WERI-Rb-1 (cell line): ENCODE measurements at places on chromosomes 13 and 19.

- no peak for DNase-seq
These were observed 3.0 kb upstream of the HIPK4 start for GRCh38 chr19:40392894-40393517.

- peak; percentile 58 for DNase-seq
These were observed 19.6 kb upstream of the EPHX3 start for GRCh38 chr19:15251749-15252397.

GRCh38 chr19:2812414-2813234 is 7.0 kb upstream of the ZNF554 start:
- no peak for DNase-seq

DNA sequence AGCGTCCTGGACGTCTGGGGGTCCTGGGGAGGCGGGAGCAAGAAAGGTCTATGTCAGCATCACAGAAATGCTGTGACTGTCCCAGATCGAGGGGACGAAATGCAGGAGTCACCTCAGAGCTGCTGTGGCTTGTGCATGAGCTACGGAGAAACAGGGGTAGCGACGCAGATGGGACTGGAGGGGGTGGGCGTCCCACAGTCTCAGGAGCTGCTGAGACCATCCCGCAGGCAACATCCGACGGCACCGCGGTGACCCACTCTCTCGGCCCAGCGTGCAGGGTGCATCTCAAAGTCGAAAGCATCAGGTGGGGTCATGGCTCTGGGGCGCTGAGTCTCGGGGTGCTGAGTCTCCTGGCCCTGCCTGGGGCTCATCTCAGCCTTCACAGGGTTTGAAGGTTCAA is 37.4 kb upstream of the C13orf46 start:
- no peak for DNase-seq

- no peak for DNase-seq
These were observed 558.8 kb upstream of the KLHL1 start for GRCh38 chr13:70666883-70667556.

GRCh38 chr13:107512551-107512950 is 702.8 kb downstream of the LIG4 start:
- no peak for DNase-seq

DNA sequence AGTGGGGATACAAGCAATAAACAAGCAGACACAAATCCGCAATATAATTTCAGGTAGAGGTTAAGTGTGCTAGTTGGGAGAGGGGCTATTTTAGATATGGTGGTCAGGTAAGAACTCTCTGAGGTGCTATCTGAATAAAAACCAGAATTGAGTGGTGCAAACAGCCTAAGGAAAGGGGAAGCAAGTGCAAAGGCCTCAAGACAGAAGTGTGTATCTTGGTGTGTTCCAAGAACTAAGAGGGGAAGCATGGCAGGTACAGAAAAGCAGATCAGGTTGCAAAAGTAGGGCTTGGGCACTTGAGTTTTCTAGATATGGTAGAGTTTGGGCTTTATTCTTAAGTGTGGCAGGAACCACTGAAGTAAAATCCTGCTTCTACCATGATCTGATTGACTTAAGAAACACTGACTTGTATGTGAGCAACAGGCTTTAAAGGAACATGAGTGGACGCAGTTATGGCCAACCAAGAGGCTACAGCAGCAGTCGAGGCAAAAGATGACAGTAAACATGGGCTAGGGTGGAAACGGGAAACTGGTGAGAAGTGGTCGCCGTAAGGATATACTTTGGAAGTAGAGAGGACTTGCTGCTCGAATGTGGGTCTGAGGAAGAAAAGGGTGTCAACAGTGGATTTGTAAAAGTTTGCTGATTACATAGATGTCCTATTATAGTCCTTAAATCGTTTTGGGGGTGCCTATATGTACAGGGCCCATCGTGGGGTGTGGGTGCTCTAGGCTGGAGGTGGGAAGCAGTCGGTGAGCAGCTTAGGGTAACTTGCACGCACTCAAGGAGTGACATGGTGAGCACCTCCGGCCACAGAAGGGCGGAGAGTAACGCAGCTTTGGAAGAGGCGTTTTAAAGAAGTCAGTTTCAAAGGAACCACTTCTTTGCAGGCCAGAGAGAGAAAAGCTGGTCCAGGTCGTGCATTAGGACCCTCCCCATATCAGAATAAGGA is 677 bp downstream of the TGDS start:
- DNase-seq: peak; percentile 43
